SJSA1 (cell line): ENCODE measurements at places on chromosomes 7 and 10.

GRCh38 chr7:28135315-28135714, 45.3 kb downstream of the JAZF1 start:
- DNase-seq = no peak

DNA sequence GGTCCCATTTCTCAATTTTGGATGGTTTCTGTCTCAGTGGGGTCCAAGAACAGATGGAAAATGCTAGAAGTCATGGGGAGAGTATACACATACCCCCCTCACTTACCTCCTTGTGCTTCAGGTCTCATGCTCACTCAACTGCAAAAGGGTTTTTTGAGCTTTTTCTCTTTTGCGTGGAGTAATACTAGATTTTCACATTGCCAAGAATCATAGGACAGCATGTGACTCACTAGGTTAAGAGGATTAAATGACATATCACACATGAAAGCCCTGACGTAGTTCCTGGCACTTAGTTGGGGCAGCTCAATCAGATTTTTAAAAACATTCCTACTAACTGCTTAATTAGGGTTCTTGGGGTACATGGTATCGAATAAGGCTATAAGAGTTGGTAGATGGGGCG, 4.5 kb downstream of the PI4K2A start:
- no peak for DNase-seq

DNA sequence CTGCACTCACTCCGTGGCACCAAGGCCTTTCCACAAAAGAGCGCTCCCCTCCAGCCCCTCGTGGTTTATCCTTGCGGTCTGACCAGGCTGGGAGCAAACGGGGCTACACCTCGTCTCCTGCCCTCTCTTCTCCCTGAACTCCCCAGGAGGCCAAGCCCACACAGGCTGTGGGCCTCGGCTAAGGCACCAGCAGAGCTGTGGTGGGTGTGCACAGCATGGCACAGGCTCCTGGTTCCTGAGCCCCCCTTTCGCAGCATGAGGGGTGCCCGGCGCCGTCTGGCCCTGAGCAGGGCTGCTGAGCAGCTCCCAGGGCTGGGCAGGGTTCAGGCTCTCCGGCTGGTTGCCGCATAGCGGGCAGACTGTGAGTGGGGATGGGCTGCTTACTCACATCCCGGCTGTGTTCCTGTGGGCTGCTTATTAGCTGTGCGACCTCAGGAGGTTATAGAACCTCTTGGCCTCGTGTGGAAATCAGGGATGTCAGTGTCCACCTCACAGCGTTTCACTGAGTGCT, 90.4 kb downstream of the ZMIZ1 start:
- peak; percentile 97 for DNase-seq

DNA sequence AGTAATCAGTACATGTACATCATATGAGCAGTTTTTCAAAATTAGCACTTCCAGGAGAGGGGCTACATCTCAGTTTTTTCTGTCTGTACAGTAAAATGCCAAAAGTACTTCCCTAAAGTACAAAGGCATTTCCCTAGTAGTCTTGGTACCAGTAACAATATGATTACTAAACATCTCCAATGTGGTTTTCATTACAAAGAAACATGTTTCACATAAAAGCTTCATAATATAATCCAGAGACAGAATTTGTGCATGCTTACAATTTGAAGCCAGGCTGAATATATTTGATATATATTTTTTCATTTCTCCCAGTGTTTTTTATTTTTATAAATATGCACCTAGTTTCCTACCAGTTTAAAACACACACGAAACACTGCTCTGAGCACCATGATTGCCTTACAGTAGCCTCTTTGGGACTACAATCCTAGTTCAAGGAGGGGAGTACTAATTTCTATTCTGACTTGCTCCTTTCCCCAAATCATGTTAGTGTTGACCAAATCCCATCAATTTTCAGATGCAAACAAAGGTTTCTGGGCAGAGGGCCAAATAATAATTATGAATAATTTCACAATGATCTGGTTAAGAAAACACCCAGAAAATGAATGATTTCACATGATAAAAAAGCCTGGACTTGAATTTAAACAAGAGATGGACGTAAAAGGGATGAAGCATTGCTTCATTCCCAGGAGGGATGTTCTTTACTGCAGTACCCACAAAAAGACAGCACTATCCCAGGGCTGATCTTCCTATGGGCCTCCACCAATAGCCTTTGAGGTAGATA, 201.3 kb downstream of the SLC25A13 start:
- no peak for DNase-seq
